Mesenchymal stem cell (in vitro differentiated cells and primary cell): ENCODE measurements at places on chromosomes 5 and 9.

DNA sequence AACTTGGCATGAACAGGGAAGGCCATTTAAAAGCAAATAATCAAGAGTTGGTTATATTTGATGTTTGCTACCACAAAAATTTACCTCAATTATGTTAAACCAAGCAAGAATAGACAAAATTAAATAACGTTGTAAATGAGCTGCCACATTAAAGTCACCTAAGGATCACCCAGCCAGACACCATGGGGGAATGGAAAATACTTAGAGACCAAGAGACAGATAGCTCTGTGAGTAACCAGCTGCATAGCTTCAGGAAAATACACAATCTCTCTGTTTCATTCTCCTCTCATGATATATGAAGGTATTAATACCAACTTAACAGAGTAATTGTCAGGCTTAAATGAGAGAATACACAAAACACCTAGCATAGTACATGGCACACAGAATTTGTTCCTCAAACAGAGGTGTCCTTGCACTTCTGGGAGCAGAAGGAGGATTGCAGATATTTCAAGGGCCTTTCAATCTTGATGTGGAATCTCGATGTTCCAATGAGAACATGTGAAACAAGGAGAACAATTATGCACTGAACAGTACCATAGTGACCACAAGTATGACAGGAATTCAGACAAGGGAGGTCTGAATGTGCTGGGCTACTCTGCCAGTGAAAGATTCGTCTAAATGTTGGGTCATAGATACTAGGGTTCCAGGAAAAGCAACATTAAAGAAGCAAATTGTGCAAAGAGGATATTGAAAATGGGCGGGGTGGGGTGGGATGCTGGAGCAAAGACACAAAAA, 18.6 kb downstream of the JAKMIP2 start:
- DNase-seq, result peak; percentile 72

GRCh38 chr5:25688156-25688555, 1043.4 kb upstream of the CDH10 start:
- DNase-seq, result no peak

GRCh38 chr9:86201474-86202337, 57.8 kb downstream of the C9orf153 start:
- DNase-seq, result no peak

GRCh38 chr9:111700776-111701175, 39.4 kb downstream of the GNG10 start:
- peak; percentile 13 for DNase-seq

DNA sequence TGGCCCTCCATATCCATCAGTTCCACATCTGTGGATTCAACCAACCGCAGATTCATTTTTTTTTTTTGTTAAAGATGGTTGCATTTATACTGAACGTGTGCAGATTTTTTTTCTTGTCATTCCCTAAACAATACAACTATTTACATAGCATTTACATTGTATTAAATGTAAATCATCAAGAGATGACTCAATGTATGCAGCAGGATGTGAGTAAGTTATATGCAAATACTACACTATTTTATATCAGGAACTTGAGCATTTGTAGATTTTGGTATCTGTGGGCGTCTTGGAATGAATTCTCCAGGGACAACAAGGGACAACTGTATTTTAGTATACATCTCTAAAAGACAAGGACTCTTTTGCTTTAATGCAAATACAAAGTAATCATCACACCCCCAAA, 299.2 kb upstream of the ZNF608 start:
- no peak for DNase-seq

GRCh38 chr5:1435369-1435768, 9.9 kb downstream of the SLC6A3 start:
- no peak for DNase-seq

DNA sequence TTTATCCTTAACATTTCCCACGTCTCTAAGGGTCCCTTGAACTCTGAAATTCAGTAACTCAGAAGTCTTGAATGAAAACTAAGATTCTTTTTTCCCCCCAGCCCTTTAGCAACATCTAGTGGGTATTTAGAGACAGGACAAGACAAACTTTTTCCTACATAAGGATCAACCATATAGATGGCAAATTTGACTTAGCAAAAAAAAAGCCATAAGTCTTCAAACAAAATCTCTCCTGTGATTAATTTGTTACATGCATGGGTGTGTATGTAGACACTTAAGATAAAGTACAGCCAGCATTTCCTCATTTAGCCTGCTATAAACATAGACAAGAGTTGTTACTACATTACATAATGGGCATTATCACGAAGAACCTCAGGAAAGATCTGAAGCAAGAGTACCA, 29.1 kb upstream of the ANKRD31 start:
- DNase-seq, result peak; percentile 63

DNA sequence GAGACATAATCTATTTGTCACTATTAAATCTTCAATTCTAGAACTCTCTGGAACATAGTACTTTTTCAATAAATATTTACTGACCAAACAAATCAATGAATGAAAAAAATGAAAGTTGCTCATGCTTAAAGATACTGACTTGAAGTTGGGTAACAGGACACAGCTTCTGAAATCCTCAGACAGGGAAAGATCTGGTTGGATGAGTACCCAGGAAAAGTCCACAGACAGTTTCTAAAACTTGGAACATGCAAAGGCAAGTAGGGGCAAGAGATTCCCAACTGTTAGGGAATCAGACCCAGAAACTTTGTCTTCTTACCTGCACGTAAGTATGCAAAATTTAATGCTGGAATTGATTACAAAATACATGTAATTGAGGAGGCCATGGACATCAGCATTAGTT, 366.2 kb downstream of the ACTL7B start:
- DNase-seq, result no peak

DNA sequence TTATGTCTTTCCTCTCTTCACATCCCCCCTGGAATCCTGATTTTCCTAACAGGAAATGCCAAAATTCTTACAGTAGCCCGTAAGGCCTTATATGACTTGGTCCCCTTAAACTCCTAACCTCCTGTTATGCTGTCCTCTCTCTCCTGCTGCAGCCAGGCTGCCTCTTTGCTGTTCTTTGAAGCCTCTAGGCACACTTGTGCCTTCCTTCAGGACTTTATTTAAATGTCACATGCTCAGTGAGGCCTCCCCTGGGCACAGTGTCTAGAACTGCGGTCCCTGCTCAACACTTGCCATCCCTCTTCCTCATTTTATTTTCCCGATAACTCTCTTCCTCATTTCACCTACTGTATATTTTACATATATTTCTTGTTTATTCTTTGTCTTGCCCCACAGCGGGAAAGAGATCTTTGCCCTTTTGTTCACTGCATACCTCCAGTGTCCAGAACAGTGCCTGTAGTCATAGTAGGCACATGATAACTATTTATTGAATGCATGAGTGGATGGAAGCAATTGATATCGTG, 5.5 kb upstream of the SHB start:
- no peak for DNase-seq

- no peak for DNase-seq
Observed at GRCh38 chr5:125033602-125034001, 287.2 kb upstream of the ZNF608 start.

- peak; percentile 40 for DNase-seq
Observed at GRCh38 chr5:33371660-33372059, 69.1 kb upstream of the TARS1 start.

DNA sequence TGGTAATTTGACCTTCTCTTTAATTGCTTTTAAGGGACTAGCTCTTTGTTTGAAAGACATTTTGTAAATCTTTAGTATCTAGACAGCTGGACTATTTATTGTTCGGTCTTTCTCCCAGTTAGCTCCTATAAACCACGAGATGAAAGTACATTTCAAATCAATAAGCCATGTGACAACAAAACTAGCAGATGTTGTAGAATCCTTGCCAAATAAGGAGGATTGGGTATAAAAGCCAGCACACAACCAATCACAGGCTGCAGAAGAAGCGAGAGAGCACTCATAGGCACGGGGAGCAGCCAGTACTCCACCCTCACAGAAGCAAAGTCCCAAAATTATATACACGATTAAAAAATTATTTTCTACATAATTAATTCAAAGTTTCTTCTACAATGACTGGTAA, 8.1 kb upstream of the OMD start:
- DNase-seq, result no peak

DNA sequence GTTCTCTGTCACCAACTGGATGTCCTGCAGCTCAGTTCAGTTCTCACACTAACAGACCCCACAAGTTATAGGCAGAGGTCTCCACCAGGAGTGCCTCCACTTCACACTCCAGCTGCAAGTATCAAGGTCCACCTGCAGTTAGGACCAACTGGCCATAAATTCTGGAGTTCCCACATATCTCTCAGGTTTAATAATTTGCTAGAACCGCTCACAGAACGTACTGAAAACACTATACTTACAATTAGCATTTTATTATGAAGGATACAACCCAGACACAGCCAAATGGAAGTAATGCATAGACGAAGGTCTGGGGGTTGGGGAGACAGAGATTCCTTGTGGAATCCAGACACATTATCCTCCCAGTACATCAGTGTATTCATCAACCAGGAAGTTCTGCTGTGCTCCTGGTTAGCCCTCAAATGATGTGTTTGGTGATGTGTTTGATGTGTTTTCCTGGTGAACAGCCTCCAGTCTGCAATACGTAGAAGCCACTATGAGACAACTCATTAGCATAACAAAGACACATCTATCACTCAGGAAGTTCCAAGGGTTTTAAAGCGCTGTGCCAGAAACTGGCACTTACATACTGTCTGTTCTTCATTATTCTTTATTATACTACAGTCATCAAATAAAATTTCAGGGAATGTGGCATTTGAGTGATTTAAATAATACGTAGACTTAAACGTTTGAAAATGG, 25.4 kb downstream of the OGN start:
- DNase-seq, result no peak

DNA sequence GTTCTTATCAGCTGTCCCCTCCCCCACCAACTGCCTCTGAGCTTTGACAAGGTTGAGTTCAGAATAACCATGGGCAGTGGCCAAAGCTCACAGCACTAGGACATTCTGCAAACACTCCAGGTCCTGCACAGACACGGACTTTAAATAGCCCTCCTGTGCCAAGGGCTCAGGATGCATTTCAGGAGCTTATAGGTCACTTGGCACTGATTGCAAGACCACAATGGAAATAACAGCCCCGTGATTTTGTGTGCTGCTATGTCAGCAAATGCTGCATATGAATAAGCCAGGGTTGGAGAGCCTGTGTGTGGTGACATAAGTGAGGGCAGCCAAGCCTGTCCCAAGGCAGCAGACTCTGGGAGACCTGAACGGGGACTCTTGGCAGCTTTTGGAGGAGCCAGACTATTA, 150.7 kb downstream of the DMRT2 start:
- no peak for DNase-seq

GRCh38 chr9:34591248-34591916, 1.9 kb upstream of the CNTFR start:
- peak; percentile 77 for DNase-seq

DNA sequence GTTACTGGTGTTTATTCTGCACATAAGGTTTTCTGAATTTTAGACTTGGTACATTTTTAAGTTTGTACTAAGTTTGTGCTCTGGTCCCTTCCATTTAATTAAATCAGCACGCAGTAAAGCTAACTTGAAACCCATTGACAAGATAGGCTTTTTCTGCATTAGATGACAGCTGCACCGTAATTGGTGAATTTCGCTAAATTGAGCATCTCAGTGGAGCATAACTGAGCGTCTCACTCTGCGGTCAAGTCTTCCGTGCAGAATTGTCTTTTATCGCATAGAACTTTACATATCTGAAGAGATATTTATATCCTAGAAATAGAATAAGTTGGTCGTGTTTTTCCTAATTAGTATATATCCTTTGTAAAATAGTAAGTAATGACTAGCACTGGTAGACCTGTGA, 4.1 kb downstream of the SUB1 start:
- DNase-seq, result no peak

- no peak for DNase-seq
Observed at GRCh38 chr5:133866160-133866902, 102.1 kb downstream of the C5orf15 start.

DNA sequence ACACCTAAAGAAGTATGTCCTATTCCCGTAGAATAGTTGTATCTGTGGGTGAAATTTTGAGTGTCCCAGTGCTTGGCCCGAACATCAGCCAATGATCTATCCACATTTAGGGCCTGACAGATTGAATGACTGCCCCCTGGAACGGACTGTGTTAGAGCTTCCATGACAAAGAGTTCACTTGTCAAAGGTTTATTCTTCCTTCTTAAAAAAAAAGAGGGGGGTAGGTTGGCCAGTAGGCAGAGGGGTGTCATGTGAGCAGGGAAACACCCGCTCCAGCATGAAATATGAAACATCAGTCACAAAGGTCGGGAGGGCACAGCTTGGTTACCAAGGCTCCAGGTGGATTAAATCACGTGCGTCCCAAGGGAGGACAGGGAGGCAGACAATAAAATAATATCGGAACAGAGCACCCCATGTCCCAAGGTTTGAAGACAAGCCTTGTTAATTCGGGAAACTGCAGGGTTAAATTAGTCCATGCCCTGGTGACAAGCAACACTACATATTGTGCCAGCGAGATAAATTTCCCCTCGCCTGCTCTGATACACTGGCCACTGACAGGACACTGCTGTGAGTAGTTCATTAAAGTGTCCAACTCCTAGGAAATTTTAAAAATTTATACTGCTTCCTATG, 401.2 kb downstream of the IRX1 start:
- no peak for DNase-seq

DNA sequence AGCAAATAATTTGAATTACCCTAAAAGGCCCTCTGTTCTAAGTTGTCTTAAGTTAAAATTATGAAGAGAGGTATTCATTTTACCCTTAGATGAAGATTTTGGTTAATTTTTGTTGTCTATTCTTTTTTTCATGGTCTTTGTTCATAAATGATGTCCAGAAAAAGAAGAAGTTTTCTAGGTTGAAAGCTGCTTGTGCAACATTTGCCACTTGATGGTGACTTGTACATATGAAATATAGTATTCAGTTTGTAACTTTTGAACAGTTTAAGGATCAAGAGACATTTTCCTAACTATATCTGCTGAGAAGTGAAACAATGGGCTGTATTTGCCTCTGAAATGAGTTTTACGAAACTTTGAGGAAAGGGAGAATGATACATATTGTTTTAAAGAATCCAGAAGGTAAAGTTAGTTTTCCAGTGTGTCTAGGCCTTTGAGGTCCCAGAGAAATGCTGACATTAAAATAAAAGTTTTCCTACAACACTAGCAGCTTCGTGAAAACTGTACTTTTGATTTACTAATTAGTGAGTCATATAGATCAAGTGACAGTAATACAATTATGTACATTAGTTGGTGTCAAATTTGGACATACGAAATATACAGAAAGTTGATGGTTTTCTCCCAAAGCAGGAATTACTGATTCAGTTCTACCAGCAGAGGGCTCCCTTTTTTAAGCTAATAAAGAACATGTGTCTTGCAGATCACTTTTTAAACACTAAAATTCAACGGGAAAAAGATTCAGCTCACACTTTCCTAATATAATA, 70.5 kb downstream of the PIK3R1 start:
- DNase-seq, result peak; percentile 67

GRCh38 chr9:122822056-122822455, 6.3 kb downstream of the PDCL start:
- no peak for DNase-seq

- DNase-seq, result peak; percentile 43
Observed at GRCh38 chr5:127957183-127957582, 126.4 kb upstream of the SLC12A2 start.

- DNase-seq, result no peak
Observed at GRCh38 chr9:133458643-133459312, 1.0 kb upstream of the CACFD1 start.

- peak; percentile 57 for DNase-seq
Observed at GRCh38 chr9:137621131-137621757, 2.4 kb downstream of the EHMT1 start.
